ENCODE measurements at places on chromosomes 16 and 17. TPM values are rescaled to one million over a fixed set of nuclear protein-coding genes. Genes with fewer than 3 reads are reported as not detected.

DNA sequence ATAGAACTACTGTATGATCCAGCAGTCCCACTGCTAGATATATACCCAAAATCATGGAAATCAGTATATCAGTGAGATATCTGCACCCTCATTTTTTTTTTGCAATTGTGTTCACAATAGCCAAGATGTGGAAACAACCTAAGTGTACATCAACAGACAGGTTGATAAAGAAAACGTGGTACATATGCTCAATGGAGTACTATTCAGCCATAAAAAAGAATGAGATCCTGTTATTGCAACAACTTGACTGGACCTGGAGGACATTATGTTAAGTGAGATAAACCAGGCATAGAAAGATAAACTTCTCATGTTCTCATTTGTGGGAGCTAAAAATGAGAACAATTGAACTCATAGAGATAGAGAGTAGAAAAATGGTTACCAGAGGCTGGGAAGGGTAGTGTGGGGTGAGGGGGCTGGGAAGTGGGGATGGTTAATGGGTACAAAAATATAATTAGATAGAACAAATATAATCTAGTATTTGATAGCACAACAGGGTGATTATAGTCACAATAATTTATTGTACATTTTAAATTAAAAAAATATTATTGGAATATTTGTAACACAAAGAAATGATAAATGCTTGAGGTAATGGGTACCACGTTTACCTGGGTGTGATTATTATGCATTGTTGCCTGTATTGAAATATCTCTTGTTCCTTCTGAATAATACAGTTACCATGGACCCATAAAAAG, 7.8 kb upstream of the KRT10 start:
- DNase-seq: no peak

The CDH1 gene
- 341 TPM for polyA plus RNA-seq

The TRPV2 gene
- 5.9 TPM for polyA plus RNA-seq

The TMEM92 gene
- polyA plus RNA-seq: 75.9 TPM

The MT1F gene
- 77.0 TPM for polyA plus RNA-seq

GRCh38 chr17:82384730-82385481, 13.3 kb downstream of the UTS2R start:
- DNase-seq: no peak

DNA sequence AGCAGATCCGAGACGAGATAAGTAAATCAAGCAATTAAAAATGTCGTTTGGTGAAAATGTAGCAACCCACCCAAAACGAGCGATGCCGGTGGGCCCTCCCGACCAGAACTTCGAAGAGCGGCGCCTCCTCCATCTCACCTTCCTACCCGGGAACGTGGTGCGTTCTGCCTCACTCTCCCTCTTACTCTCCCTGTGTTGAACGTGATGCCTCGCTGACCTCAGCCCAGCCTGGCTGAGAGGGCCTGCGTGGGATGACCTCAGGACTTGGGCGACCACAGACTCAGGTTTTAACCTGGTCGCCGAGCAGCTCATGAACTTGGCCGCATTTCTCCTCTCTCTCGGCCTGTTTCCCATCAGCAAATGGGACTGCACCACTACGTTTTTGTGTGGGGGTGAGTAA, 69.7 kb upstream of the RPL38 start:
- no peak for DNase-seq

- no peak for DNase-seq
Observed at GRCh38 chr17:5209396-5209795, 17.7 kb upstream of the ZNF594 start.

GRCh38 chr17:38465391-38466345, 37.4 kb downstream of the ARHGAP23 start:
- no peak for DNase-seq

The PCGF2 gene
- 27.7 TPM for polyA plus RNA-seq

The TXNL4B gene
- 18.9 TPM for polyA plus RNA-seq

GRCh38 chr17:28178800-28179199, 136.3 kb downstream of the NLK start:
- no peak for DNase-seq

The CCL14 gene
- polyA plus RNA-seq: 6.8 TPM

DNA sequence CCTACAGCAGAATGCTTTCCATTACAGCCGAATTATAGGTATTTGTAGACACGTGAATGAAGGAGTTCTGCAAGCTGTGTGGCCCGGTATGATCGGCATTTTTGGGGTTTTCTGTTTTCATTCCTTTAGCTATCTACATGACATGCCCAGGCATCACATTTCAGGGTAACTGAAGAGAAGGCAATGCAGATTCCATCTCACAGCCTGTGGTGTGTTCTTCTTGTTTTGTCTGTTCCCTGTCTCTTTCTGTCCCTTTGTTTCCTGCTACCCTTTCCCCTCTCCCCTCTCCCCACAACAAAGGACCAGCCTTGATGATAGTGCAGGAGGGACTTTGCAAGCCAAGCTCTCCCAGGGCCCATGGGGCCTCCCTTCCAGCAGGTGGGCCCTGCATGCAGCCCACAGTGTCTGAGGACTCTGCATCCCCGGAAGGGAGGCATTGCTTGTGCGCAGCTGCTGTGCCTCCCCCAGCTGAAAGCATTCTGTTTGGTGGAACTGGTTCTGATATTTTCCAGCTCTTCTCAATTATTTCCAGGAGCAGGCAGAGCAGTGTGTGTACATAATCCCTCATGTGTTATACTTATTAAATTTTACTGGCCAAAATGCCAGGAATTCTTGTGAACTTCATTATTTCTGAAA, 207.4 kb downstream of the RPTOR start:
- no peak for DNase-seq

The NPB gene
- polyA plus RNA-seq: 0.39 TPM

DNA sequence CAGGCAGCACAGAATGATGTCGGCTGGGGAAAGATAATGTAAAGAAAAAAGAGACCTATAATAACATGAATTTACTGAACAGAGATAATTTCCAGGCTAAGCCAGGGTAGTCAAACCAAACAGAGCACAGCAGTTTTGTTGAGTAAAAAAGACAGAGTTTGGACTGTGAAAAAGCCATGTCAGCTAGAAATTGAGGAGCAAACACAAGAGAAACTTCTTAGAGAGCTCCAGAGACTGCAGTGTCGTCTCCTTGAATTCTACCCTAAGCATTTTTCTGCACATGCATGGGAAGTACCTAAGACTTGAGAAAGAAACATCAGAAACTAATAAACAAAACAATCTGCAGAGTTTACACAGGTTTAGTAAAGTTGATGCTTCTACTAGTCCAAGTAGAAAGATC, 1098.8 kb upstream of the CDH8 start:
- no peak for DNase-seq

DNA sequence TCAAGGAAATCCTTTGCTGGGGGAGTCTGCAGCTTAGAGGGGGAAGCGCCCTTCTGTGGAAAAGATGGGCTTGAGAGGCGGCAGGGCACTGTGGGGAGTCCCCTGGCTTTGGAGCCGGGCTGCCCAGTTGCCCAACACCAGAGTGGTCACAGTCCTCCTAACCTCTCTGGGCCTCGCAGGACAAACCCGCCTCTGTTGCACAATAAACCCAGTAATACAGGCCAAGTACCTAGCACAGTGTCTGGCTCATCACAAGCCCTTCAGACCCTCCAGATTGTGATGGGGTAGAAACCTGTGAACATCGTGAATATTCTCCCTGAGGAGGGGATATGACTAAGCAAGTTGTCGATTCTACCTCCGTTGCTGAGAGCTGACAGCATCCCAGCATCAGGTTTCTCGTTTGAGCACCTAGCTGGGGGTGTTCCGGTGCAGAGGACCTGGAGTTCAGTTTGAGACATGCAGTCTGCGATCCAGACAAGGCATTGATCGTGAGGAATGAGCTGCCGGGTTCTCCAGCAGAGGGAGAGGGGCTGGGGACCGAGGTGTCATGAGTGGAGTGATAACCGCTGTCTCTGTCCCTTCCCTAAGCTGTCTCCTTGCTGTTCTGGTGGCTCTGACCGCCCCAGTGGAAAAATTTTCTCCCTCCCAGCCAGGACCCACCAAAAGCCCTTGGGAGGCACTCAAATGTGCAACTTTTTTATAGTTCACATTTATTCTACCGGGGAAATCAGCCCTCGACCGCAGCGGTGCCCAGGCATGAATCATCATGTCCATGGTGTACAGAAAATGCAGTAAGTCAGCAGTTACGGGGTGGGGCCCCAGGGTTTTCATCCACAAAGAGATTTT, 161.9 kb downstream of the WSCD1 start:
- no peak for DNase-seq

DNA sequence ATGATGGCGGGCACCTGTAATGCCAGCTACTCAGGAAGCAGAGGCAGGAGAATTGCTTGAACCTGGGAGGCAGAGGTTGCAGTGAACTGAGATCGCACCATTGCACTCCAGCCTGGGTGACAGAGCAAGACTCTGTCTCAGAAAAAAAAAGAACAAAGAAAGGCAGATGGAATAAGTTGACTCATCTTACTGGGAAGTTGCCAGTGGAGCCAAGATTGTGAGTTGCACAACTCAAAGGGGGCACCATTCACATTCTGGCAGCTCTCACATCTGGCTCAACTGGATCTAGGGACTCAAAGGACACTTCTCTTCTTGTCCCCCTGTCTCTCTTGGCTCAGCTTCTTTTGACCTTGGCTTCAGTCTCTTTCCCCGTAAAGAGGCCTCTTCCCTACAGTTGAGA, 53.7 kb upstream of the ETV4 start:
- DNase-seq: no peak

The C16orf86 gene
- polyA plus RNA-seq: 1.4 TPM

GRCh38 chr17:48261297-48261880, 153.8 kb downstream of the SNX11 start:
- DNase-seq: peak; percentile 43

DNA sequence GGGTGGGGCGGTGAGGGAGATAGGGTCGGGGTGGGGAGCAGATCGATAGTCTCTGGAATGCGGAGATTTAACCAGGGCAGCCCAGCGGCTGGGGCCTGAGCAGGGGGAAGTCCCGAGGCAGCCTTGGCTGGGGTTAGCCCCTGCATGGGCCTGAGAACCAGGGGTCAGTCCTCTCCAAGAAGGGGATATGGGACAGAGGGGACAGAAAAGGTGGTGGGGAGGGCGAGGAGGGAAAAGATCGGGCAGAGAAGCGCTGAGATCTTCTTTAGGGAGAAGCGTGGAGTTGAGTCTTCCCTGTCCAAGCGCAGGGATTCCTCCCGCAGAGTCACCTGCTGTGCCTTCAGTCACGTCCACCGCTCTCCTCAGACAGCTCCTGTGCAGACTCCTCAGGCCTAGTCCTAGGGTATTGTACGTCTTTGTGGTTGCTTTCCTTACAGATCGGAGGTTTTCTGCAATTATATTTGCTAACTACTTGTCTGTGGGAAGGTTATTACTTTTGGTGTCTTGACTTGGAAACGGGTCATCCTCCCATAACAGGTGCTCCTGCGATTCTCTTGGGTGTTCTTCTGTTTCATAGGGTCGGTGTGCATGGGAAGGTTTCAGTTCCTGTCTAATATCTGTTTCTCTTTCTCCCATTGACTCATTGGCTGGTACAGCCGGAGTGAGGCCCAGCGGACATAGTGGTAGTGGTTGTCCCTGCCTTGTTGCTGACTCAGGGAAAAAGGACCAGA, 952 bp downstream of the CD300A start:
- DNase-seq: no peak

The CBX2 gene
- 14.4 TPM for polyA plus RNA-seq

The TBC1D3G gene
- polyA plus RNA-seq: not detected

DNA sequence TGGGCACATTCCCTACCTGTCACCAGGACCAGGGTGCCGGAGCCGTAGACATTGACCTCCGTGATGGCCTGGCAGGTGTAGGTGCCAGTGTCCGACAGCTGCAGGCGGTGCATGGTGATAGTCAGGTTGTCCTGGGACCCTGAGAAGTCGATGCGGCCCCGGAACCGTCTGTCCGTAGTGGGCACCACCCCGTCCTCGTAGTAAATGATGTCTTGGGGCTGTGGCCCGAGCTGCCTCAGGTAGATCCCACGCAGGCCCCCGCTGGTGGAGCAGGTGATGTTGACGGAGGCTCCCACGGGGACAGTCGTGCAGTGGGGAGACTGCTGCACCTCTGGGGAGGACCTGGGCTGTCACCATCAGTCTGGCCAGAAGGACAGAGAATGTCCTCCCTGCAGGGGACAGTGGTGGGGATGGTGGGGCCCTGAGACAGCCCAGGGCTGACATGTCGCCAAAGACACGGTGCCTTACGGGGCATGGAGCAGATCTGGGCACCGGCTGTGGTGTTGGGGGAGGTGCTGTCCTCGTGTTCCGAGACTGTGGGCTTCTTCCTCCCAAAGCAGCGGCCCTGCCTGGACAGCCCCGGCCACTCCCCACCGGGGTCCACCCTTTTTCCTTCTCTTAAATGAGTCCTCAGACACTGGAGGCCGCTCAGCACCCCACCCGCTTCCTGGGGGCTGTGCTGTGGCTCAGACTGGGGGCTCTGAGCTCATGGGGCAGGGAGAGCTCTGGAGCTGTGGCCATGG, 586 bp downstream of the CD7 start:
- DNase-seq: no peak

- DNase-seq: no peak
Observed at GRCh38 chr17:48996722-48997102, 473 bp upstream of the IGF2BP1 start.

- DNase-seq: no peak
Observed at GRCh38 chr17:29977836-29978235, 36.4 kb downstream of the EFCAB5 start.

- no peak for DNase-seq
Observed at GRCh38 chr17:10042589-10043244, 137.6 kb upstream of the RCVRN start.

DNA sequence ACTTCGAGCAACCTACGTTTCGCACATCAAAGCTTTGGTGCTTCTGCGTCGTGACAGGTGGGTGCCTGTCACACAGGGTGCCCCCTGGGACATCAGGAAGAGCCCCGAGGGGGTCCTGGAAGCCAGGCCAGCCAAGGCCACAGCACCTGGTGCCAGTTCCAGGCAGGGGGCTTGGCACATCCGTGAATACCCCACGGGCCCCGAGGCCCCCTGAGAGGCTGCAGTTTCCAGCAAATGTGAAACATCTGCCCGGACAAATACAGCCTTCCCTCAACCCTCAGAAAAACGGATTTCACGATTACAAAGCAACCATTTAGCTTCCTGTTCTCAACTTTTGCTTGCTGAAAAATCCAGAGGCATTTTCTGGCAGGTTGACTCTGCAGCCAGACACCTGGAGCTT, 109.3 kb upstream of the METRNL start:
- no peak for DNase-seq

The NPTX1 gene
- 1.3 TPM for polyA plus RNA-seq

The METTL9 gene
- polyA plus RNA-seq: 150 TPM

DNA sequence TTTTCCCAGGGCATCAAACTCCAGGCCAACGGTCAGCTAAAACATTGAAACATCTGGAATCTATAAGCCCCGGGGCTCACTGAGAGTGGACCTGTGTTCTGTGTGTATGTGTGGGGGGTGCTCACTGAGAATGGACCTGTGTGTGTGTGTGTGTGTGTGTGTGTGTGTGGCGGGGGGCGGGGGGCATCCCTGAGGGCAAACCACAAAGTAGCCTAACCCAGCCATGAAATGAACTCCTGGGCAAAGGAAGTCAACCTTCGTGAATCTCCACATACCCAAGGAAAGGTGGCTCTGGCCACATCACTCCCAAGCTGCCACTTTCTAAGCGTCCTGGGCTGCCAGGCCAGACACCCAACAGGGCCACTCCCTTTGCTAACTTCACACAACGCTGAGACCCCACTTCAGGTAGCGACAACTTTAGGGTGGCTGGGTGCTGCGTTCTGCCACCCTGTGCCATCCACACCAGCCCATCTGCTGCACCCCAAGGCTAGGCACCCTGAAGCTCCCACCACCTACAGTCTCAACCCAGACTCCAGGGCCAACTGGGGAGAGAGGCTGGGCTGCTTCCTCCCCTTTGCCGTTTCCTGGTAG, 1.6 kb downstream of the MAFG start:
- no peak for DNase-seq

The TNFRSF13B gene
- 0.07 TPM for polyA plus RNA-seq

- DNase-seq: peak; percentile 29
Observed at GRCh38 chr17:60421273-60422161, 772 bp upstream of the CHCT1 start.
